GM23338 (cell line): ENCODE measurements at places on chromosomes 1 and 21. TPM values are rescaled to one million over a fixed set of nuclear protein-coding genes. Genes with fewer than 3 reads are reported as not detected.

DNA sequence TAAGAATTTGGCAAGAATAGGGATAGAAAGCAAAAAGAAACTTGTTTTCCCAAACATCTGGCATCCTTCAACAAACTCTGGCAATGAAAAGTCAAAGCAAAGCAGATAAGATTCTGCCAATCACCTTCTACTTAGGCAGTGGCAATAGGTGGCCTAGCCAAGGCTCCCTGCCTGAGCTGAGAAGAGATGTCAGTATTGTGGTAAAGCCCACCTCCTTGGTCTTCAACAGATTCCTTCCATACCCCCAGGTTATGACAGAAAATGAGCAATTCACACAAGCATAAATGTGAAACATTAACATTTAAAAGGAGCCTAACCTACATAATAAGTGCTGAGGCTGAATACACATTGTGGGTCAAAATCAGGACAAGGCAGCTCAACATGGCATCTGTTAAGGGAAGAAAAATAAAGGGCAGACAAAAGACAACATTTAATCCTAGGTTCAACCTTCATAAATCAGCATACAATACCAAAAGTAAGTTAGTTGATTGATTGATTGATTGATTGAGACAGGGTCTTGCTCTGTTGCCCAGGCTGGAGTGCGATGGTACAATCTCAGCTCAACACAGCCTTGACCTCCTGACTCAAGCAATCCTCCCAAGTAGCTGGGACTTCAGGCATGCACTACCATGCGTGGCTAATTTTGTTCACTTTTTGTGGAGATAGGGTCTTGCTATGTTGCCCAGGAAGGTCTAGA, 123.1 kb downstream of the AKT3 start:
- H3K27me3 ChIP-seq, result no peaks in the 10 kb centered on the region
- no peaks in the 10 kb centered on the region for H3K36me3 ChIP-seq
- DNase-seq, result no peak
- peaks cover 21% of the 10 kb centered on the region for H3K4me1 ChIP-seq

DNA sequence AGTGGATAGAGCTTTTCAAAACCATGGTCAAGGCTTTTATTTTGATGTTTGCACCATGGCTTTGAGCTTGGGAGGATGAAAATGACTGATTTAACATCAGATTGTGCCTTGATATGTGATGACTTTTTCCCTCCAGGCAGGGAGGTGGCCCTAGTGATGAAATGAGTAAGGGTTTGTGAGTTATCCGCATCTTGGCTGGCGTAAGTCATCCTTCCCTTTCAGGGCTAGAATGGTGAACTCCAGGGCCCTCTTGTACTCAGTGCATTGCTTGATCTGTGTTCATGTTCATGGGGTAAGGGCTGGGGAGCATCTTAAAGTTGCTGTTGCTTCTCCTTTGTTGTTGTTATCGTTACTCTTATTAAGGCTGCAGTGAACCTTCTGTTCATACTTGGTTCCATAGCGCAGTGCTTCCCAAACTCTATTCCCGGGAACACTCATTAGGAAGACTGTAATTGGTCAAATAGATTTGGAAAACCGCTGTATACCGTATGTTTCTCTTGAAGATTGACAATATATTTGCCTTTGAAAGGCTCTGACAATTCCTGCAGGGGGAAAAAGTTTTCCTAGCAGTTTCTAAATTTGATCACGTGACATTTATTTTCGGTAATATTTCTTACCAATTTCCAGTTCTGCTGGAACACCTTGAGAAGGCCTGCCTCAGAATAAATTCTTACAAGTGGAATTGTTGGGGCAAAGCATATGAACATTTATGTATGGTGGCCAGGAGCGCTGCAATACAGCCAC, 23.1 kb downstream of the GPR137B start:
- no peaks in the 10 kb centered on the region for H3K4me1 ChIP-seq
- H3K4me3 ChIP-seq, result no peak overlapping the region
- peaks cover 7% of the 10 kb centered on the region; the same call in 1 of the 2 replicates for H3K36me3 ChIP-seq
- H3K27me3 ChIP-seq, result no peaks in the 10 kb centered on the region
- no peak overlapping the region for H3K27ac ChIP-seq
- no peak for DNase-seq

DNA sequence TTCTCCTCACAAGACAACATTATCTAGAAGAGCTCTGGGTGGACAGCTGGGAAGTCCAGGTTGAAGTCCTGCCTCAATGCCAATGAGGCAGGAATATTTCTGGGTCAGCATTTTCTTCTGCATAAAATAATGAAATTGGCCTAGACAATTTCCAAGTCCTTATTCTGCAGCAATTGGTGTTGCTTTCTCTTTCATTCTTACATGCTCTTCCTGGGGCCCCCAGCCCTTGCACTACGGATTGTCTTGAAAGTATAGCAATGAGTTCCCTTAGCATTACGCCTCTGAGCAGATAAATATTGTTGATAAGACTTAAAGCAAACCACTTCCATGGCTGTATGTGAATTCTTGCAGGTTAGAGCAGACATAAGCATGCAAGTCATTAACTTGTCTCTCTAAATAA, 188.5 kb downstream of the TGFBR3 start:
- H3K27ac ChIP-seq, result no peak overlapping the region
- no peak for DNase-seq
- no peaks in the 10 kb centered on the region for H3K27me3 ChIP-seq
- H3K36me3 ChIP-seq, result no peaks in the 10 kb centered on the region
- H3K4me1 ChIP-seq, result no peaks in the 10 kb centered on the region

GRCh38 chr1:150575518-150576366, 3.7 kb downstream of the MCL1 start:
- peaks cover 44% of the 10 kb centered on the region for H3K4me1 ChIP-seq
- no peaks in the 10 kb centered on the region for H3K27me3 ChIP-seq
- peak overlapping the region; percentile 100 for H3K27ac ChIP-seq
- peak; percentile 5 for DNase-seq
- H3K36me3 ChIP-seq, result peaks cover 58% of the 10 kb centered on the region
- peak overlapping the region; percentile 96 for H3K4me3 ChIP-seq

DNA sequence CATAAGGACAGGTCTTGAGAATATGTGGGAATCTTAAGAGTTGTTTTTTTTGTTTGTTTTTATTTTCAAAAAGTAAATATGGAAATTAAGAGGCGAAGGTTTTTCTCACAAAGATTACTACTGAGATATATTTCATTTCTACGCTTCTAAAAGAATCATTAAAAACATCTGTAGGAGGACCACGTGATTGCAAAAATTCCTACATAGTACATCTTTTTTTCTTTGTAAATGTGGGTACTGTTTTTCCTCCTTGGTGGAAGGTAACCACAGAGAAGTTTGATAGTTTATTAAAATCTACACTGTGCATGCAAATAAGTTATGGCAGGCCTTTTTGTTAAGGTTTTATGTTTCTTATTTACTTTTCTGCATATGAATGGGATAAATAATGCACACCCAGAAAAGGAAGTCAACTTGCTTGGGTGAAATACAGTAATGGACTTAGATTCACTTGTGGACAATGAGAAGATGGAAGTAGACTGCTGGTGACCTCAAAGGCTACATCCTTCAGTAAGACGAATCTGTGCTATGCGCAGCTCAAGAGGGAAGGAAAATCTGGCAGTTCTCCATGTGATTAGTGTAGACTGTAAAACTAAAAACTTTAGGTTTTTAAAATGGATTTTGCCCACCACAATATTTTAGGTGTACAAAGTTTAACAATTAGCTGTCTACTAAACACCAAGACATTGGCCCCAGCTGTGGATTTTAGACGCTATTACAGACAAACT, 2.0 kb downstream of the AK5 start:
- peaks cover 24% of the 10 kb centered on the region for H3K27me3 ChIP-seq
- peaks cover 21% of the 10 kb centered on the region for H3K4me1 ChIP-seq
- peak overlapping the region; percentile 52; the same call in 1 of the 2 replicates for H3K27ac ChIP-seq
- H3K36me3 ChIP-seq, result no peaks in the 10 kb centered on the region
- H3K4me3 ChIP-seq, result peak overlapping the region; percentile 87
- no peak for DNase-seq

- H3K27me3 ChIP-seq, result no peaks in the 10 kb centered on the region
- no peak overlapping the region for H3K27ac ChIP-seq
- H3K36me3 ChIP-seq, result no peaks in the 10 kb centered on the region
- no peak overlapping the region for H3K4me3 ChIP-seq
- no peak for DNase-seq
- no peaks in the 10 kb centered on the region for H3K4me1 ChIP-seq
These were observed 441.0 kb downstream of the PTPRU start for GRCh38 chr1:29677028-29678024.

GRCh38 chr1:35717911-35718476, 690 bp downstream of the C1orf216 start:
- H3K27me3 ChIP-seq, result 0 out of 2 replicates have a peak, but pooled peaks cover 4% of the 10 kb centered on the region
- H3K27ac ChIP-seq, result no peak overlapping the region
- peaks cover 4% of the 10 kb centered on the region for H3K4me1 ChIP-seq
- DNase-seq, result peak; percentile 70
- no peaks in the 10 kb centered on the region; the same call in 1 of the 2 replicates for H3K36me3 ChIP-seq

GRCh38 chr1:205805082-205805711, 7.8 kb downstream of the SLC41A1 start:
- no peak overlapping the region for H3K27ac ChIP-seq
- no peak overlapping the region for H3K4me3 ChIP-seq
- peaks cover 2% of the 10 kb centered on the region; the same call in 1 of the 2 replicates for H3K4me1 ChIP-seq
- H3K36me3 ChIP-seq, result no peaks in the 10 kb centered on the region; the same call in 1 of the 2 replicates
- H3K27me3 ChIP-seq, result no peaks in the 10 kb centered on the region

- H3K36me3 ChIP-seq, result no peaks in the 10 kb centered on the region
- peaks cover 7% of the 10 kb centered on the region for H3K4me1 ChIP-seq
- no peaks in the 10 kb centered on the region for H3K27me3 ChIP-seq
- H3K27ac ChIP-seq, result no peak overlapping the region
- no peak for DNase-seq
- H3K4me3 ChIP-seq, result no peak overlapping the region
These were observed 1.8 kb downstream of the LAMB3 start for GRCh38 chr1:209650454-209650853.

DNA sequence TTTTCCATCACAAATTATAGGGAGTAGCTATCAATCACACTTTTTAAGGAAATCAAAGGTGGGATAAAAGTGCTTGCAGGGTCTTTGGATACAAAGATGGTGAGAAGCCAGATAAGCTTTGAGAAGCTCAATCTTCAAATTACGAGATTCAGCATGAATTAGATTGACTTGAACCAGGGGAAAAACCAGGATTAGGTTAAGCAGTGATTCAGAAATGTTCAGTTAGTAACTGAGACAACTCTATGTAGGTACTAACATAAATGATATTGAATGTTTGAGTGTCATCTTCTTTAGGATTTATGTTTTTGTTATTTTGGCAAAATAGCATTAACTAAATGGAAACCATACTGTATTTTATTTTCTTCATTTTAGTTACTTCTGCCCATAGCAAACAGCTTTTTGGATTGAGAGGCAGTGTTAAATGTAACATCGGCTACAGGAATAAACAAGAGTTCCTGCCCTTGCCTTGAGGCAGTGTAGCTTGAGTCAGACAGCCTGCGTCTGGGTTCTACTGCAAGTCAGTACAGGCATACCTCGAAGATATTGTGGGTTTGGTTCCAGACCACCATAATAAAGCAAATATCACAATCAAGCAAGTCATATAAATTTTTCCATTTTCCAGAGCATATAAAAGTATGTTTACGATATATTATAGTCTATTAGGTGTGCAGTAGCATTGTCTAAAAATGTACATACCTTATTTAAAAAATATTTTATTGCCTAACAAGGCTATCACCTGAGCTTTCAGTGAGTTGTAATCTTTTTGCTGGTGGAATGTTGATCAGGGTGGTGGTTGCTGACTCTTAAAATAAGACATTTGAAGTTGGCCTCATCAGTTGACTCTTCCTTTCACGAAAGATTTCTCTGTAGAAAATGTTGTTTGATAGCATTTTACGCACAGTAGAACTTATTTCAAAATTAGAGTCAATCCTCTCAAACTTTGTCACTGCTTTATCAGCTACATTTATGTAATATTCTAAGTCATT, 36.9 kb upstream of the BACH1 start:
- no peak overlapping the region for H3K4me3 ChIP-seq
- H3K27ac ChIP-seq, result no peak overlapping the region
- H3K4me1 ChIP-seq, result no peaks in the 10 kb centered on the region
- H3K36me3 ChIP-seq, result no peaks in the 10 kb centered on the region

GRCh38 chr1:63675420-63675931, 82.3 kb downstream of the PGM1 start:
- H3K36me3 ChIP-seq, result no peaks in the 10 kb centered on the region
- no peaks in the 10 kb centered on the region; the same call in 1 of the 2 replicates for H3K4me1 ChIP-seq
- no peaks in the 10 kb centered on the region for H3K27me3 ChIP-seq
- no peak overlapping the region for H3K27ac ChIP-seq

DNA sequence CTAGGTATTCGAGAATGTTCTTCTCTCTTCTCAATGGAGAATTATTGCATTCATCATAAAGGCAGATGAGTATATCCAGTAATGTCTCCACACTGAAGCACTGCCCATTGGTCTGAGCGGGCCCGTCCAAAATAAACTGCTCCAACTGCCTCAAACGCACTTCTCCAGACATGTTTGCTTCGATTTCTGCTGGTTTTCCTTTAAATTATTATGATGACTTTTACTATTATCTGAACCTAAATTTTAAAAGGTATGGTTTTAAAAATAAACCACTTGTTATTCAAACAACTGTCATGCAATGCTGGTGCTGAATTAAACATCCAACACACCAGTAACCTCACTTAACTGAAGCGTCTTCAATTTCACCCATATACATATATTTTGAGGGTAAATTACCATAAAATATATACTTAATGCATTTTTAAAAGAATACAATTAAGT, 1.3 kb downstream of the CDC42BPA start:
- no peaks in the 10 kb centered on the region for H3K27me3 ChIP-seq
- peaks cover 17% of the 10 kb centered on the region; the same call in 1 of the 2 replicates for H3K4me1 ChIP-seq
- H3K4me3 ChIP-seq, result peak overlapping the region; percentile 70
- H3K36me3 ChIP-seq, result no peaks in the 10 kb centered on the region
- DNase-seq, result no peak

DNA sequence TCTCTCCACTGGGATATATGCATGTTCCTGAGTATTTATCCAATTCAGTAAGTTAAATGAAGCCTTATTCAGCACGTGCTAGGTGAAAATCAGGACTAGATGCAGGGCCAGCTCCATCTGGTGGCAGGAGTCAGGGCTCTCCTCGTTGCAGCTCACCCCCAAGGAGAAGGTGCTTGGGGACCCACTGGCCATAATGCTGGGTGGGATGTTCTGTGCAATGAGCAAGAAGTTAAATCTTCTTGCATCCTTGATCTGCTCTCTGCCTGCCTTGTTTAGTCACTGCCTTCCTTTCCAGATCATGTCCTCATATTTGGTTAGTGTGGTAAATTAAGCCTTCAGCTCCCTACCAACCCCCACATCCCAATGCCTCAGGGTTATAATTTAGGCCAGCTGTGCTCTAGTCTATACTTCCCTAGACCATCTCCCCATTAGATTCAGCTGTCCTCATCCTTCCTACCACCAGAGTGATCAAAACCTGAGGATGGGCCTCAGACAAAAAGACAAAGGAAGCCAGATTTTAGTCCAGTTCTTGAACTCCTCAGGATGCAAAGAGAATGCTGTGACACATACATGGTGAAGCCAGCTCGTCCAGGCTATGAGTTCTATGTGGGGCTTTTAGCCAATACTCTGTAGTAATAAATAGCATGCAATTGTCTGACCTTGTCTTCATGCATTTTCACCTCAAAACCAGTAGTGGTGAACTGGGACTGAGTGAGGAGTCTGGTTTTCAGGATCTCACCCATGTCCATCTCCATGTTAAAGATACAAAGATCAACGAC, 55.9 kb downstream of the SEC16B start:
- peak; percentile 72 for DNase-seq
- H3K36me3 ChIP-seq, result no peaks in the 10 kb centered on the region
- no peak overlapping the region for H3K27ac ChIP-seq
- H3K4me3 ChIP-seq, result no peak overlapping the region

The HSD11B1 gene
- total RNA-seq, result not detected in 2 replicates

The MPZ gene
- total RNA-seq, result 1.6 and 1.9 TPM in 2 replicates

The TCHHL1 gene
- total RNA-seq, result not detected in 2 replicates

The FNDC10 gene
- 11.1 and 15.1 TPM in 2 replicates for total RNA-seq

The TRABD2B gene
- 0.89 and 1.6 TPM in 2 replicates for total RNA-seq

The BRINP3 gene
- total RNA-seq, result not detected in 2 replicates

The CACHD1 gene
- total RNA-seq, result 40.7 and 43.7 TPM in 2 replicates

The CAPN8 gene
- not detected in 2 replicates for total RNA-seq
